ENCODE measurements at places on chromosomes 7 and 10. TPM values are rescaled to one million over a fixed set of nuclear protein-coding genes. Genes with fewer than 3 reads are reported as not detected.

GRCh38 chr7:155209478-155210319 lies 88.0 kb upstream of the INSIG1 start:
- no peak for DNase-seq

GRCh38 chr7:25802473-25802872 lies 349.5 kb upstream of the NFE2L3 start:
- DNase-seq = no peak

DNA sequence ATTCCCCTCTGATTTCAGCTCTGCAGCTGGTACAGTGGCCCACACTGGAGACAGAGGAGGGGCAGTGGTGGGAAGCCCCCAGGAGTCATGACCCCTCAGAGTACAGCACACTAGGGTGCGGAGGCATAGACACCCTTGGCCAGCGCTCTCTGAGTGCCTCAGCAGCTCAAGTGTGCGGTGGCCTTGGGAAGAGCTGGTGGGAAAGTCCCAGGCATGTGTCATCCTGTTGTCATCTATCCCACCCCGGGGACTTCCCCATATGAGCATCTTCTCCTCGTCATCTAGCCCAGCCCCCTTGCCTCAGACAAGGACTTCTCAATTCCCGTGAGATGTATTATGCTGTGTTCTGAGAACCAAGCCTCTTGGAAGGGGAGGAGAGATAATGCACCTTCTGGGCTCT lies 15.6 kb upstream of the PPIF start:
- no peak for DNase-seq

- no peak for DNase-seq
Measured at GRCh38 chr10:78588194-78588811, 480.5 kb upstream of the ZMIZ1 start.

DNA sequence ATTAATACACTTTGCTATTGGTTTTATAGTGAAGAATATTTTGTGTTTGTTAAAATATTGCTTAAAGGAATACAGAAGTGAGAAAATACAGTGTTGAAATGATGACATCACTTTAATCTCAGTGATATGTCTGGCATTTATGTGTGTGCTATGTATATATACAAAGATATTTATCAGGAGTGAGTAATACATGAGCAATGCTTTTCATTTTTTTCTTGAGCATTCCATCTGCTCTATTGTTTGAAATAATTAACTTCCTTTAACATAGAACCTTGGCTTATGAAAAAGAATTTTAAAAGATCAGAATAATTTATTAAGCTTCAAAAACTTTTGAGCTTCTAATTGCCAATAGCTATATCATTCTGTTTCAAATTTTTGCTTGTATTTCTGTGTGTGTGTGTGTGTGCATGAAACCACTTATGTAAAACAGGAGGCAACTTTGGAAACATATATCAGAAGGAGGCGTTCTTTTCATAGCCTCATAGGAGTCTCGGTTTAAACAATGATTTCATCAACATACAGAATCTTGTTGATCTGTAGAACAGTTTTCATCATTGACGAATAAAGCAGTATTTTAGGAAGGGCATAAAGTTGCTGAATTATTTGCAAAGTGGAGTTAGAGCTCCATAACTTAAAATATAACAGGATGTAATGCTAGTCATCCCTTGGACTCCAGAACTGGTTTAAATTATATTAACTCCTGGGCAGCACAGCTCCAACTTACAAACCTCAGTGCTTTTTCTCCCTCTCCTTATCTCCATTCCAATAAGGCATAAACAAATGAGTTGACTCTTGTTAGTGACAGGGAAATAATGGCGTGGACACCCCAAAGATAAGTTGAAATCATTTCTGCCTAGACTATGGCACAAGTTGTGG lies 228.4 kb upstream of the DGKB start:
- no peak for DNase-seq

GRCh38 chr10:17820943-17821342 lies 11.8 kb downstream of the MRC1 start:
- DNase-seq = no peak

- no peak for DNase-seq
Measured at GRCh38 chr7:131021460-131021859, 287.5 kb upstream of the KLF14 start.

- DNase-seq = no peak
Measured at GRCh38 chr10:35356725-35357092, 20.4 kb downstream of the CCNY start.

GRCh38 chr7:12985752-12986151 lies 298.3 kb downstream of the ARL4A start:
- DNase-seq = no peak

ASZ1 gene
- total RNA-seq = not detected

PNLIP gene
- total RNA-seq = not detected

VWA2 gene
- 0.06 TPM for total RNA-seq

All from right lobe of liver (tissue), 6 donors.